ENCODE measurements at places on chromosomes 11 and 22.
A peak's percentile ranks its signal among the peaks of the same experiment; 100 is the strongest.

DNA sequence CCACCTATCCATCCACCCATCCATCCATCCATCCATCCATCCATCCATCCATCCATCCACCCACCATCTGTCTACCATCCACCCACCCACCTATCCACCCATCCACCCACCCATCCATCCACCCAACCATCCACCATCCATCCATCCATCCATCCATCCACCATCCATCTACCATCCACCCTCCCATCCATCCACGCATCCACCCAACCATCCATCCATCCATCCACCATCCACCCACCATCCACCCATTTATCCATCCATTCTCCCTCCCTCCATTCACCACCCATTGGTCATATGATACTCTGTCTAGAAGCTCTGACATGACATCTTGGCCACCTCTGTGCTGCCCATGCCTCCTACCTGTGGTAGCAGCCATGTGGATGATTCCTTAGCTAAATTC, 31.7 kb downstream of the MUC2 start:
- no peak for DNase-seq

GRCh38 chr22:20532256-20532993, 25.0 kb downstream of the MED15 start:
- DNase-seq = peak; percentile 31

- DNase-seq = peak; percentile 36
Observed at GRCh38 chr11:73420136-73420535, 43.9 kb downstream of the RELT start.

DNA sequence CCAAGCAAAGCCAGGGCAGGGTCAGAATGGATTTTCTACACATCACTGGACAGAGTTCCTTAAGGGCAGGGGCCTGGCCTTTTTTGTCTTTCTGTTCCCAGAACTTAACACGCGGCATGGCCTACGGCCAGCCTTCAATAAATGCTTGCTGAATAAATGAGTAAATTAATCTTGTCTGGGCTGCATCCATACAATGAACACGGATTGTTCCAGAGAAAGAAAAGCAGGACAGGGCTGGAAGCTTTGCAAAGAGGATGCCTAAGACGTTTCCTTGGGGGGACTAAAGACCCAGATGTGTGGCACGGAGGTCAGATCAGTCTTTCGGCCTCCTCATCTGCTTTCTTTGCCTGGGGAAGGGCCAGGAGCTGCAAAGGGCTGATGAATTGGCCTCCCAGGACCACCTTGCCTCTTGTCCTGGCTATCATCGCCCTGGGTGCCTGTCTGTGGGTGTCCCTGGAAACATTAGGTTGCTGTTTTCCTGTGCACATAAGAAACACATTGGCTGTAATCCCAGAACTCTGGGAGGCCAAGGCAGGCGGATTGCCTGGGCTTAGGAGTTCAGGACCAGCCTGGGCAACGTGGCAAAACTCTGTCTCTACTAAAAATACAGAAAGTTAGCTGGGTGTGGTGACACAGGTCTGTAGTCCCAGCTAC, 20.8 kb upstream of the RFPL3 start:
- no peak for DNase-seq

DNA sequence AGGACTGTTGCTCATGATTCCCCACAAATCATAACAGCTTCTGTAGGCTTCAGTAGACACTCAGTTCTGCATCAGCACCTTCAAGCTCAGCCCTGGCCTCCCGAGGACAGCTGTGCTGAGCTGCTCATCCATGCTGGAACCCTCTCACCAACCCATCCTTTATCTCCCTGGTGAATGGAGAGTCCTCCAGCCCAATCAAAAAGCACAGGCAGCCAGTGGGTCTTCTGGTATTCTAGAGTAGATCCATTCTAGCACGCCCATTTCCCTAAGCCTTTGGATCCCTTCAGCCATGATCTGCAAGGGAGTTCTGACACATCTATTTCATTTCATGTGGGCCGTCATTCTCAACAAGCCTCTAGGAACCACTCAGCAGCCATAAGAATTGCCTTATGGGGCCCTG, 44.6 kb upstream of the SPATA19 start:
- no peak for DNase-seq
